NCI-H774 (cell line): ENCODE measurements at places on chromosomes 4 and X.

GRCh38 chr4:151227172-151227571 is 49.8 kb upstream of the PRSS48 start:
- no peak for DNase-seq

DNA sequence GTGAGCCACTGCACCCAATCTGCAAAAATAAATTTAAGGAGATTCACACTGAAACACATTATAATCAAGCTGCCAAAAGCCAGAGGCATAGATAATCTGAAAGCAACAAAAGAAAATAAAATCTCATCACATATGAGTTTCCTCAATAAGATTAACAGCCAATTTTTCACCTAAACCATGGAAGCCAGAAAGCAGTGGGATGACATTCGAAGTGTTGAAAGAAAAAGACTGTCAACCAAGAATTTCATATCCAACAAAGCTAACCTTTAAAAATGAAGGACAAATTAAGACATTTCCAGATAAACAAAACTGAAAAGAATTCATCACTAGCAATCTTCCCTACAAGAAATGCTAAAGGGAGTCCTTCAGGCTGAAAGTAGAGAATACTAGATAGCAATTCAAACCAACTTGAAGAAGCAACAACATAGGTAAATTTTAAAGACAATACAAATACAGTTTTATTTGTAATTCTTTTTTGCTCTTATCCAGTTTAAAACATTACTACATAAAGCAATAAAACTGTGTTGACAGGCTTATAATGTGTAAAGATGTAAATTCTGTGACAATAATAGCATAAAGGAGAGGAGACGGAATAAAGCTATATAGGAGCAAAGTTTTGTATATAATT is 23.1 kb upstream of the KLHL8 start:
- no peak for DNase-seq

DNA sequence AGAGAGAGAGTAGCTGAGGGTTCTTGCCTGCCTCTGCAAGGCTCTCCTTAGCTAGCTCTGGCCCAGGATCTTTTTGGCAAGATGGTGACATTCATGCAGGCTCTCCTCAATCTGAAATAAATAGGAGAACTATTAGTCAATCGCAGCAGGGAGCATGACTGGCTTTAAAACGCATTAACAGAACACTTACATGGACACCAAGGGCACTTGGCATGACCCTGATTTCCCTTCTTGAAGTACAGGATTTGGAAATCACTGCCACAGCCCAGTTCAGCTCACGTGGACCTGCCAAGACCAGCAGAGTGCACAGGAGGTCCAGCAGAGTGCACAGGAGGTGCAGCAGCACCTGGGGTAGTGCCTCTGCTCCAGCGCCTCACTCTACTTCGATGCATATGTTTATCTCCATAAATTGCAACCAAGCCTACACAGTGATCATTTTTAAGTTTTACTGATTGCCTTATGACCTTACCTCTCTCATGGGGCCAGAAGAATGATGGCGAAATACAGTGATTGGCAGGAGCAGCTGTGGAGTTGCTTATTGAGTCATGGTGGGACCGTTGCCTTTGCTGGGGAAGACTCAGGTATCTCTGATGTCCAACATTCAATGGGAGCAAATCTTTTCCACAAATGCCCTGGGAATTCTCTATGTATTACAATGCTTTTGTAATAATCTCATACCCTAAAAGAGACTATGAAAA is 122.4 kb downstream of the SYNPO2 start:
- no peak for DNase-seq

DNA sequence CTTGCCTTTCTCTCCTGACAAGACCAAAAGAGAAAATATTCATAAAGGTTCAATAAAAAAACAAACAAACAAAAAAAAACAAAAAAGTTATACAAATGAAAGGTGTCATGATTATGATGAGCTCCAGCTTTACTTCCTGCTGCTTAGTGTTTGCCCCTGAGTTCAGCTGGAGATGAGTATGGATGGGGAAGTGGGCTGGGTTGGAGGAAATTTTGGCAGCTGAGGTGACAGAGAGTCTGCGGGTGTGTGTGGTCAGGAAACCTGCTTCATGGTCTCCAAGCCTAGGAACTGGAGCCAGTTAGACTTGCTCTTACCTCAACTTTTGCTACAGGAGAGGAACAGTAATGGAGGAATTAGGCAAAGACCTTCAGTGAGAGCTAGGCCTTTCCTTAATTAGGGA is 4.3 kb upstream of the CYSLTR1 start:
- no peak for DNase-seq

DNA sequence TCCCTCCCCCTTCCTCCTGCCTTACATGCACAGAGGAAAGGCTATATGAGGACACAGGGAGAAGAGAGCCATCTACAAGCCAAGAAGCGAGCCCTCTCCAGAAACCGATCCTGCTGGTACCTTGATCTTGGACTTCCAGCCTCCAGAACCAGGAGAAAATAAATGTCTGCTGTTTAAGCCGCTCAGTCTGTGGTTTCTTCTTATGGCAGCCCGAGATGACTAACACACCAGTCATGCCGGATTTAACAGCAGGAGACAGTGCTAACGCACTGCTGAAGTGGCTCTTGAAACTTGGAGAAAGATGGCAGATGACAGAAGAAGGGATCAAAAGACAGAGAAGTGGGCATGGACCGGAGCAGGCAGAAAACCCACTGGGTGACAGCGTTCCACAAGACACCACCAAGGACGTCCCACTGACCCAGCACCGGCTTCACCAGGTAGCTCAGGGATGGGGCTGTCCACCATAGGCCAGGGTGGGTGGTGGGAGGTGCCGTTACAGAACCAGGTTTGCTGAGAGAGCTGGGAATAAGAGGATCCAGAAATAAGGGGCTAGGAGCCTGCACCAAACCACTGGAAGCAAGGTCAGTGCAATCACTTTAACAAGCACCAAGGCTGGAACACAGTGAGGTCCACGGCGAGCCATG is 6.2 kb upstream of the MAN2B2 start:
- no peak for DNase-seq

- DNase-seq = no peak
These were observed 1303.7 kb upstream of the IGFBP7 start for GRCh38 chr4:58413849-58414248.

DNA sequence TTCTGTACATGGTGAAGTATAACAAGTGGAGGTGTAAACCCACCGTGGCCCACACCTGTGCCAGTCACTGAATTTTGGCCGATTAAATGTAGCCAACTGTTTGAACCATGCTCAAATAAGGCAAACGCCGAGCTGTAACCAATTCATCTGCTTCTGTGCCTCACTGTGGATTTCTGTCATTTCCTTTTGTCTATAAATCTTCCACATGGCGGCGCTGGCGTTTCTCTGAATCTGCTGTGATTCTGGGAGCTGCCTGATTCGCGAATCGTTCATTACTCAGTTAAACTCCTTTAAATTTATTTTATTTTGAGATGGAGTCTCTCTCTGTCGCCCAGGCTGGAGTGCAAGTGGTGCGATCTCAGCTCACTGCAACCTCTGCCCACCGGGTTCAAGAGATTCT is 19.2 kb downstream of the SUPT20HL2 start:
- no peak for DNase-seq

- DNase-seq = no peak
These were observed 86.3 kb downstream of the ZNF827 start for GRCh38 chr4:145852256-145852839.
